ENCODE measurements at places on chromosomes 4 and X.
A peak's percentile ranks its signal among the peaks of the same experiment; 100 is the strongest.

GRCh38 chrX:39047174-39047573 lies 245.9 kb downstream of the MID1IP1 start:
- DNase-seq = no peak

DNA sequence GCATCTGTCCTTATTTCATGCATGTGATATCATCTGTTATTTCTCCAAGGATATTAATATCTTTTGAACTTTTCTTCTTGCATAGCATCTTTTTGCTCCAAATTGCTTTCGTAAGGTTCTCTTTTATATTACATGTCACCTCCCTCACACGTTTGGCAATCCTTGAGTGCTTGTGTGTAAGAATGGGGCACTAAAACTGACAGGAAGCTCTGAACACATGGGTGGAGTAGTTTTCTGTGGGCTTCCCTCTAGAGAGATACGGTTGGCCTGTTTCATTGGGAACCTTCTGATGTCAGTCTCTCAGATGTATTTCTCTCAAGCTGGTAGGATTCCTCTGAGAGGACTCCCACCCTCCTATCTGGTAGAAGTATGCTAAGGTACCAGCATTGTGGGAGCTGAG lies 223.0 kb downstream of the MID1 start:
- no peak for DNase-seq

DNA sequence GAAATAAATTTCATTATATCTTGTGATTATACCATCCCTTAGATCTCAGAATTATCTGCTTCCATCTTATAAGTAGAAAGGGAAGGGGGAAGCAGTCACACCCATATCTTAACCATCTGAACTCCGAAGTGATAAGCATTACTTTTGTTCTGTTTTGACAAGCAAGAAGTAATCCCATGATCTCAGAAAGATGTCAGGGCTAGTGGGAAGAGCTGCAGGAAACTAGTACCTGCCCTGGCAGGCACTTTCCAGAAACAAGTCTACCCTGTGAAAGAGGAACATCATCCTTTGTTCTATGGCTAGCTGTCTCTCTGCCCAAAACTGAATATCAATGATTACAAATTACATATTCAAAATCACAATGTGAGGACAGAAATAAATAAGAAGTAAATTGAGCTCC lies 244.4 kb downstream of the SPOCK3 start:
- no peak for DNase-seq

- DNase-seq = no peak
These were observed 249.6 kb downstream of the COL25A1 start for GRCh38 chr4:109052821-109053220.

- peak; percentile 75 for DNase-seq
These were observed 3.2 kb downstream of the CXorf65 start for GRCh38 chrX:71103110-71103983.

GRCh38 chr4:90419124-90419711 lies 292.0 kb downstream of the CCSER1 start:
- DNase-seq = no peak

DNA sequence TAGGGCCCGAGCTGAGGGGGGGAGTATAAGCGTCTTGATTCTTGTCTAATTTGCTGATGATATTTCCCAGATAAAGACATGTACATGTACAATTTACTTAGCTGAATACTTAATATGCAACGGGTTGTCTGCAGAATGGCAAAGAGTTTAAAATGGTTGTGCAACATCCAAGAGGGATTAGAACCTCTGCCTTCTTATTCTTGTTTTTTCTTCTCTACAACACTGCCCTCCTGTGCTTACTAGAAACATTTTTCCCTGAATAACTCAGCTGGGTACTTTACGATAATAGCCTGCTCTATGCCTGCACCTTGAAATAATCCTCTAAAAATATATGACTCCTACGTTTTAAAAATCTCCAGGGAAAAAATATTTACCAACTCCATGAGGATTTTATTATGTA lies 41.8 kb downstream of the INTS12 start:
- no peak for DNase-seq

- no peak for DNase-seq
These were observed 75.4 kb upstream of the SCOC start for GRCh38 chr4:140298001-140298400.

DNA sequence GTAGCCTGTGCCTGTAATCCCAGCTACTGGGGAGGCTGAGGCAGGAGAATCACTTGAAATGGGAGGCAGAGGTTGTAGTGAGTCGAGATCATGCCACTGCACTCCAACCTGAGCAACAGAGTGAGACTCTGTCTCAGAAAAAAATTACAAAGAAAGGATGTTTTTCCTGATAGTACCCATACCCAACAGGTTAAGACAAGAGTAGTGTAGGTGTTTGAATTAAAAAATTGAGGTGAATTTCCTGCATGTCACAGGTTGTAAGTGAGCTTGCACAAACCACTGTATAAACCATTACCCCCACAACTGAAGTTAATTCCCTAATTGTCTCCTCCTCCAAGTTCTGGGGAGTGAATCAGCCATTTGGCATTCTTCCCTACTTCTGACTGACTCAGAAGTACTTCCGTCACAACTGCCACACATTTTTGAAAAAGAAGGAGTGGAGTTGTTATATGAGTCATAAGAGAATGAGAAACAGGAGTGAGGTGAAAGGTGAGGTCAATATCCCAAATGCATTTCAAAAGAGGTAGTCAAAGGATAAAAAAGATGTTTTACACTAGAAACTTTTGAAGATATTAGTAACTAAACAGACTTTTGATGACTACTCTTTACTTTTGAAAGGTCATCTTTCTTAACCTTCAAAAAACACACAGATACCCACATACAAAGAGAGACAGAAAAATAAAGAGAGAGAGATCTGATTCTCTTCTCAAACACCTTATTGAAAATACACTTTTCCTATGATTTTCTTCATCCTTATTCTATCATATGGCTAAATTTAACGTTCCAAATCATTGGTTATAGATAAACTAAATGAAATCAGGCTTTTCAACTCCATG lies 134.5 kb downstream of the BTC start:
- no peak for DNase-seq

- DNase-seq = no peak
These were observed 51.4 kb upstream of the GABRA2 start for GRCh38 chr4:46441136-46441859.

- DNase-seq = no peak
These were observed 156.1 kb downstream of the ENPP6 start for GRCh38 chr4:184061582-184061981.

DNA sequence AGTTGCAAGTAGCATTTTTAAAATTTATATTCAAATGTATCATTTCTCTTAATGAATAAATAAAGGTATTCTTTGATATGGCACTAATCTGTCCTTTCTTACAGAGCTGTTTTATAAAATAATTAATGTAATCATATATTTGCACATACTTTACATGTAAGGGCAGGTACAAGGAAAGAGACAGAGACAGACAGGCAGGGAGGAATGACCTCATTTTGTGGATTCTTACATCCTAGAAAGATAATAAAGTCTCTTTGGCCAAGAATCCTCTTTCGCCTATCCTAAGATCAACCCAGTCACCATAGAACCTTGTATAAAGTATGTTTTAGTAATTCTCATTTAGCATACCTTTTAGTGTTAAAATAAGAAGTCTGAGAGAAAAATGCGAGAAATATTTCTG lies 98.5 kb upstream of the CTSO start:
- no peak for DNase-seq

DNA sequence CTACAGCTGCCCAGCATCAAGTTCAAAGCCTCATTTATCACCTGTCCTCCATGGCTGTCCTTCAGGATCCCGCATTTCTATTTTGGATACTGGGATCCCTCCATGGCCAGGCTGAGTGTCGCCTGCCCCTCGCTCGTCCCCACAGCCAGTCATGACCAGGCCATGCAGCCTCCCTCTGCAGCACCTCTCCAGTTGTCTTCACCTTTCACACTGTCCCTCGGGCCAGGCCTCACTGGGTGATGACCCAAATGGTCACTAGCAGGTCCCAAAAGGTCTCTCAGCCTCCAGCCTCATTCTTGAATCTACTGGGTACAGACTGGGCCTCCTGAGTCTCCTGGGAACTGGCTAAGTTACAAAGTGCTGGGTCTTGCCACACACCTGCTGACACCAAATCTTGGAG lies 48.7 kb upstream of the HELT start:
- DNase-seq = no peak

DNA sequence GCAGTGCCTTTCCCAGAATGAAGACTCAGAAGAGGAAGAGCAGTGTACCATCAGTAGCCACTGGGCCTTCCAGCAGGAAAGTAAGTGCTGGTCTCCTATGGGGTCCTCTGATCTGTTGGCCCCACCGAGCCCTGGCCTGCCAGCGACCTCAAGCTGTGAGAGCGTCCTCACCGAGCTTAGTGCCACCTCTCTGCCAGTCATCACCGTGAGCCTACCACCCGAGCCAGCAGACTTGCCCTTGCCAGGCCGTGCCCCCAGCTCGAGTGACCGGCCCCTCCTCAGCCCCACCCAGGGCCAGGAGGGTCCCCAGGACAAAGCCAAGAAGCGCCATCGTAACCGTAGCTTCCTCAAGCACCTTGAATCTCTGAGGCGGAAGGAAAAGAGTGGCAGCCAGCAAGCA lies 69.7 kb downstream of the STARD8 start:
- DNase-seq = no peak

- DNase-seq = no peak
These were observed 17.8 kb upstream of the EGFL6 start for GRCh38 chrX:13551610-13552009.

- DNase-seq = no peak
These were observed 632.1 kb upstream of the AADAT start for GRCh38 chr4:170721812-170722373.

GRCh38 chr4:152267811-152268210 lies 268.1 kb downstream of the FBXW7 start:
- no peak for DNase-seq

- DNase-seq = no peak
These were observed 23.0 kb downstream of the SH3D19 start for GRCh38 chr4:151302432-151302831.

DNA sequence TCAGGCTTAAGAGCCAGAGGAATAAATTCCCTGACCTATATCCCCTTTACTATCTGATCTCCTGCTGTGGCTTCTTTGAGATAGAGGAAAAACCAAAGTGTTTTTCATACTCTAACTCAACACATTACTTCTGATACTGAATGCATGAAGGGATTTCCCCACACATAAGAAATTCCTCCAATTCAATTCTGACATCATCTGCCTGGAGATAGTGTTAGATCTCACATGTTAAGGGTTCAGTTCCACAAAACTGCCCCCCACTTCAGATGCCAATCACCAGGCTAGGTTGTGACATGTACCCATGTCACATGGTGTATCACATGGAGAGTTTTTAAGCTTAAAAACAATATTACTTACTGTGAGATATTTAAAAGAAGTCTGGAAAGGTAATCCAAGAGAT lies 46.8 kb downstream of the GSTCD start:
- no peak for DNase-seq

- DNase-seq = no peak
These were observed 29.0 kb upstream of the TCP11X1 start for GRCh38 chrX:102185967-102186720.

- DNase-seq = no peak
These were observed 168.8 kb upstream of the FRG1 start for GRCh38 chr4:189771696-189772361.

GRCh38 chr4:124152132-124152531 lies 560.4 kb downstream of the ANKRD50 start:
- no peak for DNase-seq

- DNase-seq = no peak
These were observed 2.4 kb downstream of the CNKSR2 start for GRCh38 chrX:21376636-21377035.

DNA sequence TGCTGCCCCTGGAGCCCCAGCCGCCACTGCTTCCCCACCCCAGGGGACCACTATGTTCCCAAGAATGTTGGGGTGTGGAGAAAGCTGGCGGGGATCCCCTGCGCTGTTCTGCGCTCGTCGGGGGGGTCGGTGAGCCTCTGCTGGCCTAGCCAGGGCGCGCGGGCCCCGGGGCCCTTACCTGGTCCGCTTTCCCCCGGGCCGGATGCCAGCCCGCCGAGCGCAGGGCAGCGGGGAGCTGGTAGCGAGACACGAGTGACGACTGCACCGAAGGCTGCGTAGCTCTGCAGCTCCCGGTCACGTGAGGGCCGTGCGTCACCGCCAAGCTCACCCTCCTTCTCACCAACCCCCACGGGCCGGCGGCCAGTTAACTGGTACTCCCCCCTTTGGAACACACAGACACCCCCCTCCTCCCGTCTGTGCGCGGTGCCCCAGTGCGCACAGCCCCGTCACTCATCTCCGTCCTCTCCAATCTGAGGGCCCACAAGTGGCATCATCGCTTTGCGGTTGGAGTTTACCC lies at the start of gene BEX1:
BEX1 (minus strand) TSS at position 254 of the 517 bp plus-strand sequence. CDS start 897 bp downstream, outside the sequence.
- no peak for DNase-seq

GRCh38 chr4:3365326-3365725 lies 72.5 kb downstream of the RGS12 start:
- DNase-seq = no peak

GRCh38 chr4:174284487-174284886 lies 776 bp downstream of the CEP44 start:
- no peak for DNase-seq
